ENCODE measurements at places on chromosomes 4 and X.

DNA sequence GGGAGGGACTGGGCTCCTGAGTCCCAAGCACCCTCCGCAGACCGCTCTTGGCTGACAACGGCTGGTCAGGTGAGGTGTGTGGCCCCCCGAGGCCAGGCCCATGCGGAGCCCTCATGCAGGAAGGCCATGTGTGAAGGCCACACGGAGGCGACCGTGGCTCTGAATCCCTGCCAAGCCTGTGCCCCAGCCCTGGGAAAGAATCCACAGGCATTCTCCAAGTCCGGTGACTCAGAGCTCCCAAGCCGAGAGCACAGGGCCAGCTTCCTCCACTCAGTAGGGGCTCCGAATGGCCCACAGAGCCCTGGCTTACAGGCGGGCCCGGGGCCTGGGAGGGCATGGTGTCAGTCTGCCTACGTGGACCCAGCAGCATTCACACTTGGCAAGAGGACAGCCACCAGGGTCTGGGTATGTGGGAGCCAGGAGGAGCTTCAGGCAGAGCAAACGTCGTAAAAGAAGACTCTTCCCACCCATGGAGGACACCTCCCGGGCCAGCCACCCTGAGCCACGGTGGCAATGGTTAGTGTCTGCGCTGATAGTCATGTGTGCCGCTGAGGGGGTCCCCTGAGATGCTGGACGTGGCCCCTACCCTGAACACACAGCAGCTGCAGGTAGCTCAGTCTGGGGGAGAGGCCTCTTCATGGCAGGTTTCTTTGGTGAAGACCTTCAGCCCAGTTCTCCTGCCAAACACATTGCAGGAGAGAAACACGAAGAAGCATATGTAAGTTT, 105.7 kb downstream of the PSAPL1 start:
- DNase-seq: peak; percentile 56

- DNase-seq: no peak
Measured at GRCh38 chrX:8192276-8192675, 21.2 kb upstream of the VCX2 start.

- no peak for DNase-seq
Measured at GRCh38 chr4:174425669-174426068, 96.6 kb downstream of the HPGD start.

DNA sequence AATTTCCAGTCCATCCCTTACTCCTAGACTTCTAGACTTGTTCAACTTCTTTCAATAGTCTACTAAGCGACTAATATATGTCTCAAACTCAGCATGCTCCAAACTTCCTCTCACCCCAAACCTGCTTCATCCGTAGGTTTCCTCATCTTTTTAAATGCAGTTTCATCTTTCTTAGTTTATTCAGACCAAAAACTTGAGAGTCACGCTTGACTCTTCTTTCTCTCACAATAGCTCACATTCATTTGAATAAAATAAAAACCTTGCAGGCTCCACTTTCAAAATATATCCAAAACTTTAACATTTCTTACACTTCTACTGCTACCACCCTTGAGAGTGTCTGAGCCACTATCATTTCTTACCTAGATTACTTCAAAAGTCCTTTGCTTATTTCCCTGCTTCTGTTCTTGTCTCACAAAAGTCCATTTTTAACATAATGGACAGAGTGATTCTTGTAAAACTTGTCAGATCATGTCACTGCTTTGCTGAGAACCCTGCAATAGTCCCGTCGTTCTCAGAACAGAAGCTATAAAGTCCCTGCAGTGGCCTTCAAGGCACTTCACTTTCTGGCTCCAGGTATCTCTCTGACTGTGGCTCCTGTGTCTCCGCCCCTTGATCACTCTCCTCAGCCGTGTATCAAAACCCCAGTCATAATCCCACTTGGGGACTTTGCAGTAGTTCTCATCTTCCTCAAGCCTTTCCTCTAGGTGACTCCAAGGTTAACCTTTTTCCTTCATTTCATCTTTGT, 167.6 kb downstream of the ARHGAP24 start:
- no peak for DNase-seq

GRCh38 chr4:88893961-88894360, 163.0 kb downstream of the FAM13A start:
- no peak for DNase-seq

- no peak for DNase-seq
Measured at GRCh38 chrX:152960115-152960514, 33.8 kb downstream of the PNMA5 start.

GRCh38 chr4:15004739-15005301, 2.5 kb downstream of the CPEB2 start:
- DNase-seq: peak; percentile 86

- DNase-seq: no peak
Measured at GRCh38 chr4:142683503-142683902, 162.6 kb downstream of the INPP4B start.

GRCh38 chr4:40311811-40312346, 23.3 kb upstream of the CHRNA9 start:
- DNase-seq: no peak

DNA sequence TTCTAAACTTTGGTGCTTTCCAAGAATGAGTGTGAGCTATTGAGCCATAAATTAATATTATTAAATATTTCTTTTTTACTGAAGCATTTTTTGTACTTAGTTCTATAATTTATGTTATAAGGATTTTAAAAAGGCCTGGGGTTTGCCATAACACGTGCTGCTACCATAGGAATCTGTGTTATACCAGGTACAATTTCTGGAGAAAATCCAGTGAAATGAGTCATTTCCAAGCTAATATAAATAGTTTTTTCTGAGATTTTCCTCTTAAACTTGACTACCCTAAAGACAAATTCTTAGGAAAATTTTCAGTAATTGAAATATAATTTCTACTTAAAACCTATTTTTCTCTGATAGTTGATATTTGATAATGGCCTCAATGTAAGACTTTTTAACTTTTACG, 130.8 kb downstream of the TLL1 start:
- DNase-seq: no peak

DNA sequence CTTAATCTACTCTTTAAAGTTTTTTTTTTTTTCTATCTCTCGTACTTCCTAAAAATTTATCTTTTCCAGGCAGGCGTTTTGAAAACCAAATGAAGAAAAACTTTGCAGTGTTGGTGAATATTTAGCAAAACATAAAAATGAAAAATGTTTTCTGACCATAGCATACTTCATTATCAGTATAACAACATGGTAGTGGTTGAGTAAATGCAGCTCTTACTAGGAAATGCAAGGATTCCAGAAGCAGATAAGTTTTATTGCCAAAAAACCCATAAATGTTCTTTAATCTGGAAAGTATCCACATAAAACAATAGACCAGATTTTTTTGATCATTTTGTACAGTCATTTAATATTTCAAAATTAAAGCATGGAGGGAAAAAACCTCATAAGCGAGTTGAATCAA, 136.9 kb upstream of the GUCY1A1 start:
- no peak for DNase-seq

All from pancreas (tissue), 10 donors.